ENCODE measurements at places on chromosomes 4 and X.

- no peak for DNase-seq
Observed at GRCh38 chr4:150224896-150225591, 146.8 kb downstream of the DCLK2 start.

DNA sequence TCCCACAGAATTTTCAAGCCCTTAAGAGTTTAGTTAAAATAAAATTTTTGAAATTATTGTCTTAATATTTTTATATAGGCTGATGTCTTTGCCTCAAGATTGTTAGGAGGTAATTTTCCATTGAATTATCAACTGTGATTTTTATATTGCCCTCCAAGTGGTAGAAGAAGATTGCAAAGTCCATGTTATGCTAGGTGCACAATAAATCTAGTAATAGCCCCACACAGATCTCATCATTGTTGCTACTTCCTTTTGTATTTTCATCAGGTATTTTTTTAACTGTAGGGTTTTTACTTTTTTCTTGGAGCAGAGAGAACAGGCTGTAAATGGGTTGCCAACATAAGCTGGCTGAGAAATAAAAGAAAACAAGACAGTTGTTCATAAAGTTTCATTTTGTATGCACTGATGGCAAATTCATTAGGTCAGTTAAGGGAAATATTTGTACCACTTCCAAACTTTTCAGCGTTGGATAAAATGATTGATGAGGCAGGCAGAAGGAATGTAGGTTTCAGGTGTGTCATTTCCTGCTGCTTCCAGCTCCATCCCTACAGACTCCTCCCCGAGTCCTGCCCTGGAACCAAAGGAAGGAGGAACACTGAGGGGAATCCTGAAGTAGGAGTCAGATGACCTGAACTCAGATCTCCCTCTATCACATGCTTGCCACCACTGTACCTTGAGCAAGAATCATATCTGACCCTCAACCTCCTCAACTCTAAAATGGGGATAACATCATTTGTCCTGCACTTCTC, 105.5 kb downstream of the PRRG1 start:
- DNase-seq = no peak

- no peak for DNase-seq
Observed at GRCh38 chr4:35525192-35525978, 718.9 kb downstream of the ARAP2 start.

GRCh38 chr4:59455751-59456150, 1744.4 kb upstream of the ADGRL3 start:
- DNase-seq = no peak

- DNase-seq = no peak
Observed at GRCh38 chr4:180304321-180304720, 1938.9 kb upstream of the TENM3 start.

- no peak for DNase-seq
Observed at GRCh38 chr4:4640692-4641091, 98.8 kb upstream of the STX18 start.

- no peak for DNase-seq
Observed at GRCh38 chrX:70289168-70289792, 447 bp downstream of the PDZD11 start.

DNA sequence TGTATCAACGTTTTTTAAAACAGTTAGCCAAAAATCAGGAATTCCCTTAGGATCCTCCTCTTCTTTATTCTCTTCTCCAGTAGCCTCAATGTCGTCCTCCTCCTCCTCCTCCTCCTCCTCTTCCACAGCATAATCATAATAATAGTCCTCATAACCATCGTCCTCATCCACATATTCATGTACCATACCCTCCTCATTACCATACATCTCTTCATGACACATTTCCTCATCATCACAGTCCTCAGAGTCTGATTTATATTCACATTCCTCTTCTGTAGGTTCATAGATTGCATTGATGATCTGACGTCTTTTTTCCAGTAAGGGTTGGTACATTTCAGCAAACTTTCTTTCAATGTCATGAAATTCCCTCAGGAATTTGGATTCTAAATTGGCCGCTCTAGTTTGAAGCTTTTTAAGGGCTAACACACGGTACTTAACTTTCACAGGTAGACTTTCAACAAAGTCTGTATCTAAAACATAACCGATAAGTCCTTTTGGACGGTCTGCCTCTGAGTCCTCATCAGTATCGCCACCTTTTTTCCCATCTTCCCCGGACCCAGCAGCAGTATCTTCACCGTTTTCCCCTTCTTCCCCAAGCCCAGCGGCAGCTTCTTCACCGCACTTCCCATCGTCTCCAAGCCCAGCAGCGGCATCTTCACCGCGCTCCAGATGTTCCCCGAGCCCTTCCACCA, 771 bp downstream of the NAP1L2 start:
- DNase-seq = no peak

DNA sequence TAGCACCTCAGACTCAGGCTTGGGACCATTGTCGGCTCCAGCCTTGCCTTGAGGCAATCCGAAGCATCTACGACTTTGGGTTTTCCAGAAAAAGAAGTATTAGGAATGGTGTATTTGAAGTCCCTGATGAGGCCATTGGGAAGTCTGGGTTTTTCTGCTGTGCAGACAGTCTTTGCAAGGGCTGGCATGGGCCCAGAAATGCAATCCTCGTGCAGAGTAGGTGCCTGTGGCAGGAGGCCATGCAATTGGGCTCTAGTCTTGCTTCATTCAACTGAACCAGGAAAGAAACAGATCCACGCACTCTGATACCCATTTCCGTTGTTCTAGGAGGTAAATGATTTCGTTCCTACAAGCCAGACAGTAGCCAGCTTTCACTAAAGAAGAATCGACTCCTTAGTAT, 12.4 kb downstream of the ZFP92 start:
- no peak for DNase-seq

DNA sequence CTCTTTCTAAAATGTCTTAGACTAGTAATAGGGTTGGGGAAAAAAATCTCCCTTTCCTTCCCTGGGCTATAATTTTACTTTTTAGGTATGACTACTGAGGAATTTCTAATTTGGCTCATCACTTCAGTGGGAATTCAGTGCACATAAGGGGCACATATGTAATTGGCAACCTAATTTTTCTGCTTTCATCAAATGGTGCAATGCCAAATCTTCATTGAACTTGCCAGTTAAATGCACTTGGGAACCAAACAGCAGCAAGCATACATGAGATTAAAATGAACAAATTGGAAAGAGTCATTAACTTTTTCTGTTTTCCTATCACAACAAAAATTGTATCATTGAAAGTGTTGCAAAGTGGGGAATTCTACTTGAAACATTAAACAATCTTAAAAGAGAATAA, 2.9 kb upstream of the CCSER1 start:
- DNase-seq = no peak

DNA sequence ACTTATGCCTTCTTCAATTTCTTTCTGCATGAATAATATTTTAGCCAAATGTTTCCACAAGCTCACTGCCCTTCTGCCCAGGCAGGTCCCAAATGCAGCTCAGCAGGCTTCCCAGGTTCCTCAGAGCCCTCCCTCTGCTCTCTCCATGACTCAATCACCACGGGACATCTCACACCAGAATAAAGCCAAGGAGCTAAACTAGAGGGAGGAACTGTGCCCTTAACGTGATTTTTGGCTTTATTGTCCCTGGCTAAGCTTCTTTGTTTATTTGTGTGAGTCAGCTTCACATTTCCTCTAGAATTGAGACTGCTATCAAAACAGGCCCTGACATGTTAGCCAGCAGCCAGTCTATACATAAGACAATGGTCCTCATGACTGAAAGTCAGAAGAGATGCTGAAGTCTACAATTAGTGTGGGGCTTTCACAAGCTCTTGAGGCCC, 186.4 kb upstream of the GALNT7 start:
- DNase-seq = no peak

DNA sequence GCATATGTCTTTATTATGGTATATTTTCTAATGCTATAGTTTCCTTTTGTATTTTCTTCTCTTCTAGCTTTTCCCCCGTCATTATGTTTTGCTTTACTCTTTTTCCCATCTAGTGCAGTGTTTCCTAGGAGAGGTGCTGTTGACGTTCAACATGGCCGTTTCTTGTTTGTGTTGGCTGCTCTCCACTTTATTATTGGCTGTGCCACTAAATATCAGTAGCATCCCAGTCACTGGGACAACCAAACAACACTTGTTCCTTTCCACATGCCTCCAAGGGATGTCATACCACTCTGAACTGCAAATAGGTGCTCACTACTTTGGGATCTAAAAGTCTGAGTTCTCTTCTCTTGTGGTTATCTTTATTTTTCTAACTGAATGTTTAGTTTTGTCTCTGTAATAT, 26.5 kb downstream of the GBA3 start:
- no peak for DNase-seq

DNA sequence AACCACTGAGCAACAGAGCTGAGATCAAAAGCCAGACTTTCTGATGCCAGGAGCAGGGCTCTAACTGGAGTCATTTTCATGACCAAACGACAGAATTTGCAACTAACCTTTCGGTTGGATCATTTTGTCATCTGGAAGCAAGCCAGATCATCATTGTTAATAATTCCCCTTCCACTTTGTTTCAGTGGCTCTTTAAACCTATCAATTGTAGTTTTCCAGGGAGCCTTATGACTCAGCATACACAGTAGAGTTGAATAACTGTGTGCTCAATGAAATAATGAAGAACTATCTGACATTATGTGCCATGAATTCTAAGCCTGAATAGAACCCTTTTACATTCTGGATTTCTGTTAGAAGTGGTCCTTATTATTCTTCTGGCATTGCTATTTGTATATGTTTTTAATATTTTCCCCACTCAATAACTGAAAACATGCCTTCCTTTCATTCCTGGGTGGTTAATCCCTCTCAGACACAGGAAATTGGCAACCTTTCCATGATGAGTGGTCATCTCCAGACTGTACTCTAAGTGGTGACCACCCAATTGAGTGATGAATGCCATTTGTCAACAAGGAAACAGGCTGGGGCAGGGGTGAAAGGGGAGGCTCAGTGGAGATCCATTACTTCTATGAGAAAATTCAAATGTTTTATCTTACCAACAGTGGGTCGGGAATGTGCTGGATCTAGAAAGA, 431.8 kb downstream of the BCOR start:
- DNase-seq = no peak

DNA sequence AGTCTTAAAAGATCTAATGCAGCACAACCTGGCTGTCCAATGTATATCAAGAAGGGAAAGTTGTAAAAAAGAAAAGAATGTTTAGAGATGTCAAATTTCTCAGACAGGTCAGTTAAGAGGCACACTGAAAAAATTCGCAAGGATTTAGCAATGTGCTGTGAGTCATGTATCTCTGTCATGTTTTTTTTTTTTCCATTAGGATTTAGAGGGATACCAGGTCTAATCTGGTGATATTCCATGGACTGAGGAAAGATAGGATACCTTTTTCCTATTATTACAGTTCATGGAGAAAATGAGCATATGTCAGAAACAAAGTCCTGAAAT, 815.4 kb upstream of the PCDH10 start:
- no peak for DNase-seq

GRCh38 chr4:83961575-83961974, 425.7 kb downstream of the GPAT3 start:
- no peak for DNase-seq

DNA sequence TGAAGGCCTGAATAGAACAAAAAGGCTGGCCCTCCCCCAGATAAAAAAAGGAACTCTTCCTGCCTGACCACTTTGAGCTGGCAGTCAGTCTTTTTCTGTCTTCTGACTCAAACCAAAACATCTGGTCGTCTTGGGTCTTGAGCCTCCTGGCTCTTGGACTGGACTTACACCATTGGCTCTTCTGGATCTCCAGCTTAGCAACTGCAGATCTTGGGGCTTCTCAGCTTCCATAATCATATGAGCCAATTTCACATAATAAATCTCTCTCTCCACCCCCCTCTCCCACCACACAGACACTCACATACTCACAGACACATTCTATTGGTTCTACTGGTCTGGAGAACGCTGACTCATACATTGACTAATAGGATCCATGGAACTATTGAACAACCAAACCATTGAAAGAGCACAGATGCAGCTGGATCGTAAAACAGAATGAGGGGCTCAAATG, 15.6 kb upstream of the CWH43 start:
- DNase-seq = no peak

GRCh38 chr4:76550966-76551780, 116.1 kb downstream of the SHROOM3 start:
- no peak for DNase-seq

DNA sequence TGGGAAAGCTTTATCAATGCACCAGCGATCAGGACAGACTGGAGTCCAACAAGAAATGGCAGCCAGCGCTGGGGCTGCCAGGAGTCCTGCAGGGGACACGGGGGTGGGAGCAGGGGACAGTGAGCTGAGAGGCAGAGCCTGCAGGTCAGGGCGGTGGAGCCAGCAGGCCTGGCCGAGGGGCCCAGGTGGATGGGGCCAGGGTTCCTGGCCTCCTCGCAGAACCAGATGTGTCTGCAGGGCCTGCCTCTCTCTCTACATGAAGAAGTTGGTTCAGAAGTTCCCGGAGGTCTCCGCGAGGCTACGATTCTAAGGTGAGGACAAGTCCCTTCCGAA, 63.6 kb downstream of the CPZ start:
- no peak for DNase-seq

GRCh38 chr4:185332575-185333464, 62.9 kb downstream of the LRP2BP start:
- peak; percentile 60 for DNase-seq

DNA sequence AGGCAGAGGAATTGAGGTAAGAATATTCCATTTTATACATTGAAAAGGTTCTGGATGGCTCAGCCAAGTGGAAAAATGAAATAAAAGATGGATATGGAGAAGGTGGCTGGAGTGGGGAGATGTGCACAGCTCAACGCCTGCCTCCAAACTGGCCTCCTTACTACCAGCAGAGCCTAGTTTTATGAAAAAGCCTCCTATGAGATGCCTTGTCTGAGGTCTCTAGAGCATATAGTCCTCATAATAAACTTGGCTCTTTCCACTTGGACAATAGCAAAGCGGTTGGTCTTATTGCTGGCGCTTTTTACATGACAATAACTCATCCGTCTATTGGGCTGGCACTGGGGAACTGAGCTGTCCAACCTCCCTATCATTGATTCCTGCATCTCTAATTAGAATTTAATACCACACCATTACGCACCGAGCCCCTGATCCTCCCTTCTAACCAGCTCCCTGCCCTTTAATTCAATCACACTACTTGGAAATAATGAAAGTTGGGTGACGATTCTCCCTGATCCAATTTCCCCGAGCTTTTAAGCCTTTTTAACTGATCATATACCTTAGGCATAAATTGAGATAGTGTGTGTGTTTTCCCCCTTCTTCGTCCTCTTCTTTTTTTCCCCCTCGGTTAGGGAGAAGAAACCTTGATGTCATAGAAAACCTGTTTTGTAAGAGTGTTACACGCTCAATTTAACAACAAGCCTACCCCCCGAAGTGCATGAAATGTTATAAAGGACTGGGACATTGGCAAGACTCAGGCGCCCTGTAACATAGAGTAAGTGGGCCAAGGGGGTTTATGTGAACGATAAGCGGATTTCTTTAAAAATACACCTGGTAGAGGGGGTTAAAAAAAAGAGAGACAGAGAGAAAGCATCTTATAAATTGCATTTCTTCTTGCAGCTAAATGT, at the start of gene PHOX2B:
Gene PHOX2B (minus strand): TSS at position 155 of the 905 bp plus-strand sequence. CDS start 115 bp downstream, at position 40.
- no peak for DNase-seq

DNA sequence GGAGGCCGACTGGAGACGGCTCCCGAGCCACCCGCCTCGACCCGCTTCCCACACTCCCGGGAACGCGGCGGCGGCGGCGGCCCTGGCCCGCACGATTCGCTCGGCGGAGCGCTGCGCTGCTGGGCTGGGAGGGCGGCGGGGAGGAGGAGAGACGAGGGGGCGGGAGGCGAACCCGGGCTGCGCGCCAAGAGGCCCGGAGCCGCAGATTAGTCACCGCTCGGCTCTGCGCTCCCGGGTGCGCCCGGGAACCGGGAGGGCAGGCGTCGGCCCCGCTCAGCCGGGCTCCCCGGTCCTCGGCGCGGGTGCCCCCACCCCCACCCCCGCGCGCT, 11.2 kb upstream of the BCOR start:
- DNase-seq = peak; percentile 40

Data from activated CD4-positive, alpha-beta T cell treated with anti-CD3 and anti-CD28 coated beads, Interleukin-2, Interleukin-4, amounts not matched to agents 100 ng/mL and 50 ng/mL, durations not matched to agents 16 hours and 8 hours (primary cell).